ENCODE measurements at places on chromosomes 6 and 20.

DNA sequence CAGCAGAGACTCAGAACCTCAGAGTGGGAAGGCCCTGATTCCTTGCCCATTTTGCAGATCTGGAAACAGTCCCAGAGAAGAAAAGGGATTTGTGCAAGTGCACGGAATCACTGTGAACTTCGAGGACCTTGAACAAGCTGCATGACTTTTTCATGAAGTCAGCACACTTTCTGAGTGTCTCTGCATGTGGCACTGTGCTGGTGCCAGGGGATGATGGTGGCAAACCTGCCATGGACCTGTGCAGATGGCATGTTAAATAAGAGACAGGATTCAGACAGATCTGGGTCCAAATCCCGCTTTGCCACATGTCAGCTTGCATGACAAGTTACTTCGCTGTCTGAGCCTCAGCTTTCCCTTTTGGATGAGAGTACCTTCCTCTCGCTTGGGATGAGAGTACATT, 26.8 kb downstream of the ZNF831 start:
- no peak for DNase-seq

DNA sequence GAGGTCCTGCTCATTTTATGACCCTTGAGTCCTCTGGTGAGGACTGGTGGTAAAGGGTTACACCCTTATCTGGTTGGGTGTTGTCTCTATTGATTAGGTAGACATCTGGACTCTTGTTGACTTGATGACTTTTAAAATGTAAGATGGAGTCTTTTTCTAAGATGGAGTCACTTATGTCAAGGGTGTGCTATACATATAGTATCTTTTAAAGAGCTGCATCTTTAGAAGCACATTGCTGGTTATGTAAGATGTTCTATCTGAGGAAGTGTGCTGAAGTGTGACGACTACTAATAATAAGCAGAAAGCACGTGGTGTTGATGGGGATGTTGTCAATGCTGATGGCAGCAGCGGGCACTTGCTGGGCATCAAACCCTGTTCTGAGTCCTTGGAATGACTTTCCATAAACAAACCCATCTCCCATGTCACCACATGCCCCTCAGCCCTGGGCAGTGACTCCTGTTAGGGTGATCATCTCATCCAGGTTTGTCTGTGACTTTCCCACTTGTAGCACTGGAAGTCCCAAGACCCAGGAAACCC, 229.6 kb downstream of the EYA2 start:
- no peak for DNase-seq

DNA sequence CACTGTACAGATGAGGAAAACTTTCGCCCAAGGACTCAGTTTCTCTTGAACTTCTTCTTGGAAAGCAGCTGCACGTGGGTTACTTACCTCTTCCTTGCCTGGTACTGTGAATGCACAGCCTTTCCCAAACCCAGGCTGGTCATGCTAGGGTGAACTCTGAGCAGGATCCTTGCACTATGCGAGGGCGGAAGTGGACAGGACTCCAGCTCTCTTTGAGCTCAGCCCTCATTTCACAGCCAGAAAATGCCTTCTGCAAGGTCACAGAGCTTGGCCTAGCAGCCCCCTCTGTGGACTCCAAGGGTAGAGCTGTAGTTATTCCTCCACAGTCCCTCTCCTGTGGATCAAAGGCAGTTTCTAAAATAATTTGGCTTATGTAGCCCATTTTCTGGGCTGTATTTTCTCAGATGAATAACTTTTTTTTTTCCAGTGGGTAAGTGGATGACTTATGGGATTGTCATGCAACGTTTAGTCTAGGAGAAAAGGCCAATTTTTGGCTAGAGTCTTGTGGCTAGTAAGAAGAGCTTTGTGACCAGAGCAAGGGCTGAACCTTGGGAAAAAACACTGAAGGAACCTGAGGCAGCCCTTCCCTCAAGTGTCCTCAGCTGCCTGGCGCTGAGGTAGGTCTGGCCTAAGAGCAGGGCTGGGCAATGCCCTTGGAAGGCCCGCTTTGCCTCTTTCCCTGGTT, 172.7 kb downstream of the SCP2D1 start:
- DNase-seq, result no peak

DNA sequence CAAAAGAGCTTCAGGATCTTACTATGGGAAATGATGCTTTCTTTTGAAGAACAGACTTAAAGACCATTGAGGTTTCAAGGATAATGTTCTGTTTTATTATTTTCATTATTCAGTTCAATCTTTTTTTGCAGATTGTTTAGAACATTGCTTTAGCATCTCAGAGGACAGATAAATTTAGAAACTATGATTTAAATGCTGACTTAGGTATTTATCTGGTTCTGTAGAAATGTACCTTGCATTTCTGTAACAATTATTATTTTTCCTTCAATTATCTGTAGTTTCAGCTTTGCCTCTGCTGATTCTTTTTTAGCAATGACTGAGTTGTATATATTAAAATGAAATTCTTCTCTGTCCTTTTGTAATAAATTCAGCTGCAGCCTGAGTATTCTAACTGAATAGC, 205.4 kb upstream of the PCSK2 start:
- DNase-seq, result no peak

DNA sequence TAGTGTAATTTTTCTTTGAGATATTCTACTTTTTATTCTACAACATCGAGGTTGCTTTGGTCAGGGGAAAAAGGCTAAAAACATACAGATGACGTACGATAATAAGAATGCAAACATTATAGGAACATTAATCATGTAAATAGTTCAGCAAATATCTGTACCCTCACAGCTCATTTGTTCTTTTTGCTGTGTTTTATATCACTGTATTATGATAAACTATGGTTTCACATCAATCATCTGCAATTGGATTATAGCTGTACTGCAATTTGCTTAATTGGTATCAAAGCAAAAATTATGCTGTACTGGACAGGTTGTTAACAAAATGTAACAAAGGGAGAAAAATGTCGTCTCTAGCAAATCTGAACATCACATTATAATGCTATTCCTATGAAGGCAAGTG, 597.1 kb downstream of the EPHA7 start:
- DNase-seq, result no peak

DNA sequence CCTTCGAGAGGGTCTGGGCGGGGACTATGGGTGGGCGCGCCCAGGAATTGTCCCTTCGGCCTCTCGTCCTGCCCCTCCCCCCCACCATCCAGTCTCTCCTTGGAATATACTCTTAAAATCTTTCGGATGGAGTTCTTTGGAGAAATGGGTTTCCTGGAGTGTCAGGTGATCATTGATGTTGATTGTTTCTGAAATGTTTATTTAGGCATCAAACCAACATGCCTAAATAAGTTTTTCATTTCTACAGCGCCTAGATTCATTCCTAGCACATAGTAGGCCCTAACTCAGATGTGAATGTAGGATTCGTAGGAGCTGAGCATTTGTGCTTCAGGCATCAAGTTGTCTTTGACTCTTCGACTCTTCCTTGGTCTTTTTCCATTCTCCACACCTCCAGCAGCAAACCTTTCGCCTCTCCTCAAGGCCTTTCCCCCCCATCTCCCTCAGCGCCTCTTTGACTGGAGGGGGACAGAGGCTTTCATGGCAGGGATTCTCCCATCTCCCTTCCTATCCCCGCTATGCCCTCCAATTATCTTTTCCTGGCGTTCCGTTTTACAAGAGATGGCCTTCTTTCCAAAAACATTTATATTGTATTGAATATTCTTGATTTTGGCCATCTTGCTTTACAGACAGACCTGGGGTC, 610 bp downstream of the CASP8AP2 start:
- no peak for DNase-seq

DNA sequence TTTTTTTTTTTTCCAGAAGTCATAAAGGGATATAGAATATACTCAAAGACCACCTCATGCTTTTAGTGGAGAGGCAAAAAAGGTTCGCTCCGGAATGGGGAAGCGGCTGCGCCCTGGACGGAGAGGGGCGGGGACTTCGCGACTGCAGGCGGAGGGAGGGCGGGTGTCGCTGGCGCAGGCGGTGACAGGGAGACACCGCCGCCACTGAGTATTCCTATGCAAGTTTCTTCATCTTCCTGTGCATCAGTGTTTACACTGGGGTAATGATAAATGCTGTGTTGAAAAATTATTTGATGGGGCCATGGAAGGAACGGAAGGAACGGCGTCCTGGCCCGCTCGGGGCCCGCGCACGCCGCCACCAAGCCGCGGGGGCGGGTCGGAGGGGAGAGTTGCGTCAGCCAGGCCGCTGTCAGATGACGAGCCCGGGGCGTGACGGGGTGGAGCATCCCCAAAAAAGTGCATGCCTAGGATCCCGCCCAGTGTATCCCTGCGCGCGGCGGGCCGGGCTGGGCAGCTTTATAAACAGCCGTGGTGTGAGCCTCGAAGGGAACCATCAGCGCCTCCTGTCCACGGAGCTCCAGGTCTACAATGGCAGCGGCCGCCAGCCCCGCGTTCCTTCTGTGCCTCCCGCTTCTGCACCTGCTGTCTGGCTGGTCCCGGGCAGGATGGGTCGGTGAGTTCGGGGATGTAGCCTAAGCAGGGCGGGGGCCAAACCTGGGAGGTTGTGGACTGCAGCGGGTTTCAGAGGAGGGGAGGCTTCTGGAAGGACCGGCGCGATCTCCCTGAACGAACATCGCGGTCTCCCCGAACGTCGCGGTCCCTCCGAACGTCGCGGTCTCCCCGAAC, at the start of gene ULBP1:
TSS of gene ULBP1 (plus strand) at position 482 of the 846 bp plus-strand sequence. CDS start at position 589, 107 bp downstream.
- DNase-seq, result peak; percentile 75

DNA sequence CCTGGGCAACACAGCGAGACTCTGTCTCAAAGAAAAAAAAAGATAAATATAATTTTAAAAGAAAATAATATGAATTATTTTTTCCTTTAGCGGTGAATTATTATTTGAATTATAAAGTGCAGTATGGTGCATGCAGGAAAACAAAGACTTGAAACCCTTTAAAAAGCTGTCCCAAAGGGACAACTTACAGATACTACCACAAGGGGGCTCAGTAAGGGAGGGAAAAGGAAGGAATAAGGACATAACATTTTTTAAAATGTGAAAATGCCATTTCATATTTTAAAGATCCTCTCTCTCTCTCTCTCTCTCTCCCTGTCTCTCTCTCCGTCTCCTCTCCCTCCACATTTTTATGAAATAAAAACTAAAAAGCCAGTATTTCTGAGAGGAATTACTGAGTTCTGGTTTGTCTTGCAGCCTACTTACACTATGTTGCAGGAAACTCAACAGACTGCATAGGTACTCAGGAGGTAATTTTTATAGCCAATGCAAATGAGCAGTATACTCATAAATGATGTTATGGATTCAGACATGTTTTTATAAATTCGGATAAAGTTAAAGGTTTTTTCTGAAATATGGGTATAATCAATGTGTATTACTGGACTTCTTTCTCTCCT, 455.0 kb upstream of the GJE1 start:
- no peak for DNase-seq

- DNase-seq, result no peak
Observed at GRCh38 chr20:18223409-18223808, 64.9 kb upstream of the ZNF133 start.

DNA sequence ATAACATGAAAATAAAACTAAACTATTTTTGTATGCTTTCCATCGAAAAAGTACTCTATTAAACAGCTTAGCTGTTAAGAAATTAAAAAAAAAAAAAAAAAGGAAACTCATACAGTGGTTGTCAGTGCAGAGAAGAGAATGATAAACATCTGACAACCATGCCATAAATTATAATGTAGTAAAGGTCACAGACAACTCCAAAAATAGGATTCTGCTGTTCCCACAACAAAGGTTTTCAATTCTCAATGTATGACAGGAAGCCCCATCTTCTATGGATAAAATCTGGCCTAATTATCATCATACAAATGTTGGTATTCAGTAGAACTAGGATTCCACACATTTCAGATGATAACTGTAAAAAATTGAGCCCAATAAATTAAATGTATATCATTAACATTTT, 5.0 kb downstream of the PLN start:
- no peak for DNase-seq

- DNase-seq, result no peak
Observed at GRCh38 chr6:111865909-111866546, 7.2 kb downstream of the FYN start.

DNA sequence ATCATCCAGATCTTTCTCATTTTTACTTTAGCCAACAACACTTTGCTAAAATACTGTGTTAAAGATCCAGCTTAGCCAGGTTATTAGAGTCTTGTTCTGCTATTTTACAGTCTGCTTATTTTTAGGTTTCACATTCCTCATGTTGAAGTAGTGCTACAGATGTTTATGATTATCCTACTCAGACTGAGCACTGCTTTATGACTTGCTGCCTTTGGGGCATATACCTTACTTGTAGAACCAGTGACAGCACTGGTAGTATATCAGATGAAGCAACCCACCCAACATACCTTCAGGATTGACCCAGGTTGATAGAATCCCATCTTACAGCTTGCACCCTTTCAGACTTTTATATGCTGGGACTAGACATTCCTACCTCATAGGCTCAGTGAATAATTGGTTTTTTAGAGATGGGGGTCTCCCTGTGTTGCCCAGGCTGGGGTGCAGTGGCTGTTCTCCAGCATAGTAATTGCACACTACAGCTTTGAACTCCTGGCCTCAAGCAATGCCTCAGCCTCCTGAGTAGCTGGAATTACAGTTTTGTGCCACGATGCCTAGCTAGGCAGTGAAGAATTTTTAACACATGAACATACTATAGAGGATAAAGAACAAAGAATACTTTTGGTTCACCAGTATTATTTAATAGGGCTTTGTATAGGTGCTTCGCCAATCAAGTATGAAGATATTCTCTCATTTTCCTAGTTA, 63.8 kb upstream of the DYNLRB1 start:
- DNase-seq, result no peak

DNA sequence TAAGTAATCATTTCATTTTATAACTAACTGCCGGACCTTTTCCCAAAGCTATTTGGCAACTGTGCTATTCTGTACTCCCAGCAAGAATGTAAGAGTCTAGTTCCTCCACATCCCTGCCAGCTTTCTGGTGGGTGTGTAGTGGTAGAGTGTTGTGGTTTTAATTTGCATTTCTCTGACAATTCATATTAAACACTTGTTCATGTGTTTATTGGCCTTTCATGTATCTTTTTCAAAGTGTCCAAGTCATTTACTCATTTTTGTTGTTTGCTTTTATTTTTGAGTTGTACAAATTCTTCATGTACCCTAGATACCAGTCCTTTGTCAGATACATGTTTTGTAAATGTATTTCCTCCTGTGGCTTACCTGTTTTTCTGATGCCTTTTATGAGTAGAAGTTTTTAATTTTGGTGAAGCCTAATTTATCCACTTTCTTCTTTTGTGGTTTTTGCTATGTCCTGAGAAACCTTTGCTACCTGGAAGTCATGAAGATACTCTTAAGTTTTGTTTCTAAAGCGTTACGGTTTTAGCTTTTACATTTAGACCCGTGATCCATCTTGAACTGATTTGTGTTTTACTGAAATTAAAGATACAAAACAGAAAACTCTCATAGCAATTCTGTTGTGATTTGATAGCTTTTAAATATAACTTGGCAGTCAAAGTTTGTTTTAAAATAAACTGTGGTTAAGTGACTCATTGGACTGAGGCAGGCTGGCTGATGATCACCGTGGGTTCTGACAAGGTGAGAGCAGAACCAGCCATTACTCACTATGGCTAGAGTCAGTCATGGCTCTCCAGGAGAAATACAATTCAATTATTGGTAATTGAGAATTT, 8.0 kb downstream of the MYLIP start:
- no peak for DNase-seq

GRCh38 chr6:160990847-160991405, 643 bp upstream of the MAP3K4 start:
- no peak for DNase-seq

- DNase-seq, result no peak
Observed at GRCh38 chr20:9942736-9943135, 92.1 kb upstream of the ANKEF1 start.

GRCh38 chr6:52983159-52983848, 11.8 kb downstream of the GSTA4 start:
- DNase-seq, result no peak

Measured in GM06990 (cell line).